ENCODE measurements at places on chromosomes 7 and 10. TPM values are rescaled to one million over a fixed set of nuclear protein-coding genes. Genes with fewer than 3 reads are reported as not detected.

The GIMAP1 gene
- total RNA-seq = not detected

The PNLIP gene
- not detected for total RNA-seq

GRCh38 chr10:4623757-4624420, 202.1 kb upstream of the AKR1E2 start:
- H3K36me3 ChIP-seq = no peaks in the 10 kb centered on the region
- H3K27me3 ChIP-seq = no peaks in the 10 kb centered on the region
- DNase-seq = peak; percentile 76
- peaks cover 5% of the 10 kb centered on the region for H3K4me1 ChIP-seq
- no peak overlapping the region for H3K4me3 ChIP-seq
- H3K27ac ChIP-seq = no peak overlapping the region

DNA sequence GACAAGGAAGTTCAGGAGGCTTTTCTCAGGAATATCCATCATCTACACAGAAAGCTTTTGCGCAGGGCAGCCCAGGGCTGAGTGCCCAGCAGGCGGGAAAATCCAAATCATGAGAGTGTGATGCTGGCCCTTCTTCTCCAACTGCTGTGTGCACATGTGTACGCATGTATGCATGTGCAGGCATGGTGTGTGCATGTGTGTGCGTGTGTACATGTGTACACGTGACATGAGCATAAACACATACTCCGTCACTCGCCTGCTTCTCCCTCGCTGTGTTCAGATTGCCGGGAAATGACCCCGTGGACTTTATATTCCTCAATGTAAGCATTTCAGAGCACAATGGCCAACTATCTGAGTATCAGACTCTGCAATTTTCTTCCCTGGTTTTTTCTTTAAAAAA, 85.1 kb downstream of the PRPF18 start:
- no peaks in the 10 kb centered on the region for H3K27me3 ChIP-seq
- H3K4me1 ChIP-seq = peaks cover 6% of the 10 kb centered on the region
- H3K36me3 ChIP-seq = peaks cover 44% of the 10 kb centered on the region
- no peak for DNase-seq

DNA sequence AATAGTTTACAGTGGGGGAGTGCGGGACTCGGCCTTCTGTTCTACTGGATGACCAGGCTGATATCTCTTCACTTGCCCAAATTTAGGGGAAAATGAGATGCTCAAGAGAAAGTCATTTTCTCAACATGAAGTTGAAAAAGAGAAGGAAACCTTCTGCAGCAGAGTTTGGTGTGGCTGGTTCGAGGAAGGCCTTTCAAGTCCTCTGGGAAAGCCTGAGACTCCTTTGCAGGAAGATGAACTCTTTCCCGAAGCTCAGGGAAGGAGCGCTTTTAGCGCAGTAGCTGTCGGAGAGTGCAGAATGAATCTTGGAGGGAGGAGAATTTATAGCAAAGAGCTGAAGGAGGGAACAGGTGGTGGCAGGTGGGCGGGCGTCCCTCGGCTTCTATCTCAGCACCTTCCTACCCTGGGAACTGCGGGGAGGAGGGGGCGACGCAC, at the start of gene ATOH7:
Gene ATOH7, minus strand, starts transcription at position 297 of the 435 bp plus-strand sequence. CDS start 436 bp downstream, outside the sequence.
- H3K4me3 ChIP-seq = peak within 1 kb of the TSS; percentile 63
- DNase-seq = peak; percentile 7
- H3K4me1 ChIP-seq = no peaks in the 10 kb centered on the region
- peaks cover 11% of the 10 kb centered on the region for H3K27me3 ChIP-seq
- no peaks in the 10 kb centered on the region for H3K36me3 ChIP-seq
- H3K27ac ChIP-seq = peak within 1 kb of the TSS; percentile 61

DNA sequence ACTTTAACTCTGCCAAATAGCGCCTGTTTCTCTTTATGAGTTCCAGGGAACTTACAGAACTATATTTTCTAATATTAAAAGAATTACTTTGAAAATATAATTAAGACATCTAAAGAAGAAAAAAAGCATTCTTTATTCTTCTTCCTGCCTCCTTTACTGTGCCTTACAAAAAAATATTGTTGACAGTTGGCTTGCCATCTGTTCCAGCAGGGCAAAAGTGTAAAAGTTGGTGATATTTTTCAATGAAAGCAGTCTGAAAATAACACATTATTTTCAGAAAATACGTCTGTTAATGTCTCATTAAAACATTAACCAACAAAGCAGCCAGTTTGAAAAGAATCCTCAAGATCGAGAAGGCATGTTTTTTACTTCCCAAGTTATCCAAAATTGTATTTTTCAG, 1032.2 kb upstream of the LRRTM3 start:
- DNase-seq = no peak
- H3K4me1 ChIP-seq = no peaks in the 10 kb centered on the region
- H3K4me3 ChIP-seq = no peak overlapping the region
- H3K27ac ChIP-seq = no peak overlapping the region
